Lower lobe of right lung (tissue), 2 donors: ENCODE measurements at places on chromosomes 16 and 17. TPM values are rescaled to one million over a fixed set of nuclear protein-coding genes. Genes with fewer than 3 reads are reported as not detected.

DNA sequence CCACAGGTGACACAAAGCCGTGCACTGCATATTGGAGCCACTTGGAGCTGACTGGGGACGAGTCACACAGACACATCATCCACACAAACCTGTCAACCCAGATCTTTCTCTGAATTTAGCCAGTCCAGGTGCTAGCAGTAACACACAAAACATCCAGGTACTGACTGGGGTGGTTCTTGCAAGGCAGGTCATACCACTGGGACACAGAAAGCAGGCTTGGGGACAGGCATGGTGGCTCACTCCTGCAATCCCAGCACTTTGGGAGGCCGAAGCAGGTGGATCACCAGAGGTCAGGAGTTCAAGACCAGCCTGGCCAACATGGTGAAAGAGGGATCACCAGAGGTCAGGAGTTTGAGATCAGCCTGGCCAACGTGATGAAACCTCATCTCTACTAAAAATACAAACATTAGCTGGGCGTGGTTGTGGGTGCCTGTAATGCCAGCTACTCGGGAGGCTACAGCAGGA lies 14.9 kb downstream of the ENPP7 start:
- DNase-seq = no peak

DNA sequence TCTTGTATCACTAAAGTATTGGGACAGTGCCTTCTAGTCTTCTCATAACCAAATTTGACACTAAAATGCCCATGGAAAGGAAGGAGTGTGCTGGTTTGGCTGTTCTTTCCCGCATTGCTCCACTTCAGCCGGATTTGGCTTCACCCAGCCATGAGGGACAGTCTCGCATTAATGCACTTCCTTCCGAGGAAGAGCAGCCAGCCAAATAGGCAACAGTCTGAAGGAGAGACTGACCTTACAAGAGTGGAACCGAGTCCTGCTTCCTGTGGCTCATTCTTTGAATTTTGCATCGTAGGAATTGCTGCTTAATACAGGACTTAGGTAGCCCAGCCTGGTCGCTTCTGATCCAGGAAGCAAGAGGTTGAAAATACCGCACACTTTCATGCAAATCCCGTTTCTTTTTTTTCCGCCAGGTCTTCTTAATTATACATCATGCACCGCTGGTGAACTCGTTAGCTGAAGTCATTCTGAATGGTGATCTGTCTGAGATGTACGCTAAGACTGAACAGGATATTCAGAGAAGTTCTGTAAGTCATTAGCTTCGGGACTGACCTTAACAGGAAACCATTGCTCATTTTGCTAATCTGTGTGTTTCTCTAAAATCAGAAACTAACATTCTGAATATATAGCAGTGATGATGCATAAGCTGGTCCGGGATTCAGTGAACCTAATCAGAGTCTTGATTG lies 38.2 kb downstream of the CLEC16A start:
- no peak for DNase-seq

DNA sequence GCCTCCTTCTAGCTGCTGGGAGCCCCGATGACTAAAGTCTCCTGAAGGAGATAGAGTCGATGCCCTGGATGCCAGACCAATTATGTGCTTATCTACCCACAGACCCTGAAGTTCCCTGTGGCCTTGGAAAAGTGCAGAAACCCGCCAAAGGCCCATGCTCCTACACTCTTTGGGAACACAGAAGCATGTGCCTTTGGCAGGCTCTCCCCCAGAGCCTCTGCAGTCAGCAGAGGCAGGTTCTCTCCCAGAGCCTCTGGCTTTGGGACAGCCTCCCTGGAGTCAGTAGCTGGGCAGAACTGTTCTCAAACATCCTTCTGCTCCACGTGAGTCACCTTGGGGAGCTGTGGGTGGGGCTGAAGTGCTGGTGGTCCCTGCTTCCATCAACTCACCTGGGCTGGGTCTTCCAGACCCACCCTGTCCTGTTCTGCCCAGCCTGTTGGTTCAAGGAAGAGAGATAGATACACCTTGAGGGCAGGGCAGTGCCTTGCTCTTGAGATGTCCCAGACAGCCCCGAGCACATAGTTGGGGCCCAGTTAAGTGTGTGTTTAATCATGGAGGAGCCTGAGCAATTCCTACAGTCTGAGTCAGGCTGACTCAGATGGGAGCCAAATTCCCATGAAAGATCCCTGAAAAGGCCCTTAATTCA lies 3.2 kb upstream of the CDK5RAP3 start:
- DNase-seq = no peak

DNA sequence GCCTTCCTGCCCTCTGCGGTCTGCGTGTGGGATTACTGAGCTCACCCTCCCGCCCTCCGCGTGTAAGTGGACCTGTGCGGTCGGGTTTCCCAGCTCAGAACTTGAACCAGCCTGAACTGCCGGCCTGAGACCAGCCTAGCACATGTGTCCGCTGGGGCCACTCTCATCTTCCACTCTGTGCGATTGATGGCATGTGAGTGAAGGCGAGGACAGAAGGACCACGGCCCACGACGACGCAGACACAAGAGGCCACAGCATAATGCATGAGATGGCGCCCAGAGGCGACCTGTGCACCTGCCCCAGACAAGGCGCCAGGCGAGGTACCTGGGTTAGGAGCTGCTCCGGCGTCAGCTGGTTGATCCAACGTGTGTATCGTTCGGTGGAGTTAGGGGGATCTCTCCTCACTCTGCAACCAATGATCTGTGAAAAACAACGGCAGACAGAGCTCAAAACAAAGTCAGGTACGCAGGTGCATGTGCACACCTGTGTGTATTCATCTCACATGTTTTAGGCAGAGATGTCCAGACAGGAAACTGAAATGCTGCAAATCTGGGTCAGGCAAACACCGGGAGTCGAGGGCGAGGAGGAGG lies 74.5 kb upstream of the METRNL start:
- no peak for DNase-seq

GRCh38 chr16:86577314-86577971 lies 906 bp upstream of the FOXL1 start:
- no peak for DNase-seq

DNA sequence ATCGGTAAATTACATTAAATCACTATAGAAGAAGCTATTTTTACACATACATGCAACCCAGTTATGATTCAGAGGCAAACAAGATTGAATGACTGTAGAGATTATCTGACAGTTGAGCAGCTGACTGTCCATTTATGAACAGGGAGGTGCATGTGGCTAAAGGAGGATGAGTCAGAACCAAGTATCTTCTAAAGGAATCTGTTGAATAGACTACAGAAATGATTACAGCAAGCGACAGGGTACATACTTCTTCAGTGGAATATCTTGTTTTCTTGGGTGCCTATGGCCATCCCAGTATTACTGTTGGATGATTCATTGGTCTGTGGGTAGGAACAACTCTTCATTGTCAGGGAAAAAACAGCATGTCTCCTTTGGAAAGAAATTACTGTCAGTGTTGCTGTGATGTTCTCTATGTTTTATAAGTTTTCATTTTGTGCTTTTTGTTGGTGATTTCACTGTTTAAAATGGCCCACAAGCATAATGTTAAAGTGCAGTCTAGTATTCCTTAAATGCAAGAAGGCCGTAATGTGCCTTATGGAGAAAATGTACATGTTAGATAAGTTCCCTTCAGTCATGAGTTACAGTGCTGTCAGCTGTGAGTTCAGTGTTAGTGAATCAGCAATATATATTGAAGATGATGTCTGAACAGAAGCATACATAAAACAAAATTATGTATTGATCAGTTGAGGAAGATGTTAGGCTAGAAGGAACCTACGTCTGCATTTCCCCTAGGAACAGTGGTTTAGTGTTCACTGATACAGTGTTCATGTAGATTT lies 27.0 kb downstream of the CBFB start:
- no peak for DNase-seq

GRCh38 chr16:71670537-71670936 lies 44.6 kb downstream of the MARVELD3 start:
- no peak for DNase-seq

DNA sequence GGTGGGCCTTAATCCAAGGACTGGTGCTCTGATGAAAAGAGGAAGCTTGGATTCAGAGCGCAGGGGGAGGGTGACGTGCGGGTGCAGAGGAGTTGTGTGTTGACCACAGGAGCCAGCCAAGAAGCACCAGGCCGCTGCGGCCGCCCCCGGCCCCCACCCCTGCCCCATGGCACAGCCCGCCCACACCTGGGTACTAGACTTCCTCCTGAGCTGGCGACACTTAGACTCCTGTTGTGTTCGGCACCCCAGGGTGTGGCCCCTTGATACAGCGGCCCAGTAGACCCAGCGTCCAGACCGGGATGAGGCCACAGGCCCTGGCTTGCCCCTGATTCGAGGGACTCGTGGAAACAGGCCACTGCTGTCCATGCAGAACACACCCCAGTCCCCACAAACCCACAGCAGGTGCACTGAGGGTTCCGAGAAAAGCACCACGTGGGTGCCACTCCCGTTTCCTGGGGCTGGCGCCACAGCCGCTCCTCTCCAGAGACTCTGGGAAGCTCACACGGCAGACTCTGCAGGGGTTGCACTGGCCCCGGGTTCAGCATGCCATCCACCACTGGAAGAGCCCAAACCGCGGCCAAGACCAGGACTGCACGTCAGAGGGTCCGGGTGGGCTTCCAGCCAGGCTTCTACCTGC lies 5.7 kb upstream of the SNAI3 start:
- peak; percentile 87 for DNase-seq

DNA sequence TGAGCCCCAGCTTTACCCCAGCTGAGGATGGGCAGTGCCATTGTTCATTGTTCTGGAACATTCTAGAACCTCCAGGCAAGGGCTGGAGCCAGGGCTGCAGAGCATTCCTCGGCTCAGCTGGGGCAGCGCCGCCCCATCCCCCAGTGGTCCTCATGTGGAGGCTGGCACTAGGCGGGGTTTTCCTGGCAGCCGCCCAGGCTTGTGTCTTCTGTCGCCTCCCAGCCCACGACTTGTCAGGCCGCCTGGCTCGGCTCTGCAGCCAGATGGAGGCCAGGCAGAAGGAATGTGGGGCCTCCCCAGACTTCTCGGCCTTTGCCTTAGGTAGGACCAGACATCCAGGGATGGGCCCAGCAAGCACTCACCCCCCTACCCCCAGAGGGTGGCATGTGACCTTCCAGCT lies at the start of gene TMEM95:
Gene TMEM95, plus strand, starts transcription at position 104 of the 400 bp plus-strand sequence. Its CDS starts 49 bp downstream, at position 153.
- no peak for DNase-seq

ST6GALNAC2 gene
- 29.0 TPM for total RNA-seq

COPRS gene
- total RNA-seq = 37.4 TPM

KRT36 gene
- not detected for total RNA-seq

TSNAXIP1 gene
- total RNA-seq = 3.5 TPM

SOX8 gene
- total RNA-seq = 0.15 TPM

OTOP2 gene
- total RNA-seq = not detected

PRAC2 gene
- total RNA-seq = not detected
